ENCODE measurements at places on chromosomes 16 and 17.
A peak's percentile ranks its signal among the peaks of the same experiment; 100 is the strongest.

DNA sequence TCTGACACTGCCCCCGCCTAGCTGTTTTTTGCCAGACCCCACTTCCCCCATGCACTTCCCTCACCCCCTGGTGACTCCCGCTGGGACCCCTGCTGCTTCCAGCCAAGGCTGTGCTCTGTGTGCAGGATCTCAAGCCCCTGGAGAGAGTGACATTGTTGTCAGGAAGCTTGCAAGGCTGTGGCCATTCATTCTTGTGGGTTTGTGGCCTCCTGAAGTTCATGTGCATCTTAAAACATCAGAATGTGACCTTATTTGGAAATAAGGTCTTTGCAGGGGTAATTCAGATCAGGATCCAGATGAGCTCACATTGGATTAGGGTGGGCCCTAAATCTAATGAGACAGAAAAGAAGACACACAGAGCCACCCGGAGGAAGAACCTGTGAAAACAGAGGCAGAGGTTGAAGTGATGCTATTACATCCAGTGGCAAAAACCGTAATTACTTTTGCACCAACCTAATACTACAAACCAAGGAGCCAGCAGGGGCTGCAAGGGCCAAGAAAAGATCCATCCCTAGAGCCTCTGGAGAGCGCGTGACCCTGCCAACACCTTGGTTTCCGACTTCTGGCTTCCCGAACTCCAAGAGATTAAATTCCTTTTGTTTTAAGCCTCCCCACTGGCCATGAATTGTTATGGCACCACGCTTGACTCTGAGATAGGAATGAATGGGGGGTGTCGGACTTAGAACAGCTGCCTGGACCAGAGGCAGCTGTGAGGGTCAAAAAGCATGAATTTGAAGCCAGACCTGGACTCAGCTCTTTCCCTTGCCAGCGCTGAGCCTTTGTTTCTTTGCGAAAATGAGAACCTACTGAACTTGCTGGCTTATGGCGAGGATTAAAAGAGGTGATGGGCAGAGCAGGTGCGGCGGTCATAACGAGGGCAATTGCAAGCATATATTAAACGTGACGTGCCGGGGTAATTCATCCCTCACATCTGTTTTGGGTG lies 75.5 kb downstream of the BMERB1 start:
- no peak for DNase-seq

GRCh38 chr16:59220011-59220410 lies 485.9 kb upstream of the GOT2 start:
- no peak for DNase-seq

- peak; percentile 39 for DNase-seq
Observed at GRCh38 chr17:75619506-75620431, 13.5 kb upstream of the SMIM5 start.

DNA sequence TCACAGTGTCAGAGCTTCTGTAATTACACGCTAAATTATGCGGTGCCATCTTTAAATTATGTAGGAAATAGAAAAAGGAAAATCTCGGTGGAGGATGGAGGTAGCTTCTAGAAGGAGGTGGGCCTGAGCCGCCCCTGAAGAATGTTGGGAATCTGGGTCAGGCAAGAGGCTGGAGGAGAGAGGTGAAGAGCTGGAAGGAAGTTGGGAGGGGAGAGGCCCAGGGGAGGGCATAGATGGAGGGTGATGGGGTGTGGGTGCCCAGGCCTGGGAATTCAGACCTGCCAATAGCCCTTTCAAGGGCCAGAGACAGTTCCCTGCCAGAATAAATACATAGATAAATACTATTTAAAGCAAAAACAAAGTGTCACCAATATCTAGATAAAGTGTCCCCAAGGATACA lies 415.0 kb upstream of the HSBP1 start:
- DNase-seq, result no peak

DNA sequence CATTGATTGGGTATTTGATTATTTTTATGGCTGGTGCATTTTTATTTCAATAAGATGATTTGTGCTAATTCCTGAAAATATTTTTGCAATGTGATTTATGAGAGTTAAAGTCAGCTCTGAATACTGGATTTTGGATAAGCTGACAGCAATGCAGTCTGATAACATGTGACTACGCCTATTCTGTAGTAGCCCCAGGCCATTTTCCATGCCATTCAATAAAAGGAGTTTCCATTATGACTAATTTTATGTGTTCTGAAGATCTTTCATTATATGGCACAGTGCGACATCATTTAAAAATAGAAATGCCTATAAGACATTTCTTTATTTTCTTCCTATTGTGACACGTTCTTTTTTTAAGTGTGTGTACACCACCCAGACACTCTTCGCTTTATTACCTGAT lies 46.3 kb downstream of the KCNJ2 start:
- DNase-seq, result no peak

- no peak for DNase-seq
Observed at GRCh38 chr16:23105309-23105708, 43.9 kb downstream of the USP31 start.

- no peak for DNase-seq
Observed at GRCh38 chr16:3071655-3072054, 6.2 kb downstream of the IL32 start.

DNA sequence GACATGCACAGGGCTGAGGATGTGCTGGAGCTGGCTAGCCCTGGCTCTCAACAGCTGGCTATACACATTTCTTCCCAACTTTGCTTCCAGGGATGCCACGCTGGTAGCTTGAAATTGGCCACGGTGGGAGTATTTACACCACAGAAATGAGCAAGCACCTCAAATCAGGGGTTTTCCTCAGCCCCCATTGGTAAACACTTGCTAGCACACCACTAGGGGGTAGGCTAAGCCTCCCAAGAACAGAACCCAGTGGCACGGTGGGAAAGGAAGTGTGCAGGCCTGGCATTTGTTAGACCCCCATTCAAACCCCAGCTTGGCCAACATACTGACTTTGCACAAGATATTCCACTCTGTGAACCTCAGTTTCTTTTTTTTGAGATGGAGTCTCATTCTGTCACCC lies 12.9 kb downstream of the DRC3 start:
- no peak for DNase-seq

GRCh38 chr17:48462946-48463345 lies 32.9 kb upstream of the SKAP1 start:
- DNase-seq, result no peak

DNA sequence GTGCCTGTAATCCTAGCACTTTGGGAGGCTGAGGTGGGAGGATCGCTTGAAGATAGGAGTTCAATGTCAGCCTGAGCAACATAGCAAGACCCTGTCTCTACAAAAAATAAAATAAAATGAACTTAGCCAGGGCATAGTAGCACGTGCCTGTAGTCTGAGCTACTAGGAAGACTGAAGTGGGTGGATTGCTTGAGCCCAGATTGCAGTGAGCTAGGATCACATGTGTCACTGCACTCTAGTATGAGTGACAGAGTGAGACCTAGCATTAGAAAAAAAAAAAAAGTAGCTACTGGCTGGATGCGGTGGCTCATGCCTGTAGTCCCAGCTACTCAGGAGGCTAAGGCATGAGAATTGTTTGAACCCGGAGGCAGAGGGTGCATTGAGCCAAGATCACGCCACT lies 6.0 kb downstream of the ADAP2 start:
- DNase-seq, result no peak

GRCh38 chr16:53708490-53708889 lies 4.5 kb downstream of the FTO start:
- DNase-seq, result no peak

GRCh38 chr17:34710226-34710625 lies 130.8 kb downstream of the TMEM132E start:
- no peak for DNase-seq

- DNase-seq, result no peak
Observed at GRCh38 chr17:5812590-5812989, 228.3 kb upstream of the NLRP1 start.

All from HepG2 (cell line).